Neural progenitor cell (in vitro differentiated cells): ENCODE measurements at places on chromosomes 12 and 14.

DNA sequence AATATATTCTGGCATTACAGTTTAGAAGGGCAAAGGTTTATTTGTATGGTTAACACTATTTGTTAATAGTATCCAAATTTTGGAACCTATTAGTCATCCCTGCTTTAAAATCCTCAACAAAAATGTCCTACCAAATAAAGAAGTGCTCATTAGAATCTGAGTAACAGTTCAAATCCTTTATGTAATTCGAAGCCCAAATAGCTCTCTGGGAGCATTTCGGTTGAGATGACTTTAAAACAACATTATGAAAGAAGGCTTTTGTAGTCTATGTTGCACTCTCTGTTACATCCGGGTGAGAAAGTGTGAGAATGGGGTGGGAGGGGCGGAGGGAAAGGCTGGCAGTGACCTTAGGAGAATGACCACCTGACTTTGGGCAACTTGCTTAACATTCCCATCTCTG, 59.7 kb downstream of the SLC38A1 start:
- DNase-seq, result no peak

- no peak for DNase-seq
Measured at GRCh38 chr12:109767991-109768900, 54.6 kb downstream of the FAM222A start.

GRCh38 chr12:3150931-3151835, 74.0 kb downstream of the TSPAN9 start:
- peak; percentile 68 for DNase-seq

- no peak for DNase-seq
Measured at GRCh38 chr12:64461634-64462414, 9.9 kb downstream of the TBK1 start.

DNA sequence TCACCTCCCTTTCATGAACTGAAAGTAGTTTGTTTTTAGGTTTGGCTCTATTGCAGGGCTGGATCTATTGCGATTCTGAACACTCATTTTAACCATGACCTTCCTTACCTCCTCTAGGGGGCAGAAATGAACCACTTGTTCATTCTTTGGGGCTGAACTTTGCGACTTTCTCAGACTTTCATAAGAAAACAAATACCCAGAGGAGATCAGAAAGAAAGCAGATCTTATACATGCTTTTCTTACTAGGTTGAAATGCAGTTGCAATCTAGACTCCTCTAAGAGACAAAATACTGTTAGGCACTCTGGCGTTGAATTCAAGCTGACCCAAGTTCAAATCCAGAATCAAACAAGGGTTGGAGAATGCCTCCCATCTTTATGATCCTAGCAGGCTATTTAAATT, 32.6 kb upstream of the PLEKHG3 start:
- peak; percentile 66 for DNase-seq

DNA sequence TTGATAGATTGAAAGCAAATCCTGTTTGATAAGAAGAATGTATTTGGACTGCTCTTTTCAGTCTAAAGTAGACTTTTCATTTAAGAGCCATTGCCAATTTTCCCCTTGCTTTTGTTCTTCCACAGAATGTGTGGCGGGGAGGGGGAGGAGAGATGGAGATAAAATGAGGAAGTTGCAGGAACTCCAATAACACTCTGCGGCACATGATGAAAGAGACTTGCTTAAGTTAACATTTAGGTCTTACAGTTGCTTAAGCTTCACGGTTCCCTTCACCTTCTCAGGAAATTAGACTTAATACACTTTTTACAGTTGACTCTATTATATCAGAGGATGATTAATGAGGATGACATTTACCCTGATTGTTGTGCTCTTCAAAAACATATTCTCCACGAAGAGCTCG, 537.3 kb downstream of the TMTC2 start:
- no peak for DNase-seq

- DNase-seq, result no peak
Measured at GRCh38 chr12:106299202-106299774, 3.2 kb upstream of the TCP11L2 start.

DNA sequence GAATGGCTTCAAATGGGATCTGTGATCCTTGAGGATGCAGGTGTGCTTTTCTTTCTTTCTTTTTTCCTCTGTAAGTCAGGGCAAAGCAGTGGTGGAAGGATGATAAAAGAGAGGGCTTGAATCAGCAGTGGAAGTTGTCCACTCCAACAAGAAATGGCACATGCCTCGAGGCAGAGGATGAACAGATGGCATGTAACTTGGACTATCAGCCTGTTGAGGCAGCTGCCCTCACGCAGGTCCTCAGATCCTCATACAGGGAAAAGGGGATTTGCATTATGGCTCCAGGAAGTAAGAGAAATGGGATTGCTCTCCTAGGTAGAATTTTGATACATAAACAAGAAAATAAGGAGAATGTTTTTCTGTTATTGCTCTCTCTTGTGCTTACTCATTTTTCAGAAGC, 368.0 kb downstream of the FUT8 start:
- DNase-seq, result no peak
